ENCODE measurements at places on chromosomes 6 and 20.

GRCh38 chr6:28586962-28587745 lies 61.5 kb downstream of the GPX5 start:
- peak; percentile 16 for DNase-seq

GRCh38 chr20:63494084-63494419 lies 4.8 kb downstream of the EEF1A2 start:
- DNase-seq, result no peak

DNA sequence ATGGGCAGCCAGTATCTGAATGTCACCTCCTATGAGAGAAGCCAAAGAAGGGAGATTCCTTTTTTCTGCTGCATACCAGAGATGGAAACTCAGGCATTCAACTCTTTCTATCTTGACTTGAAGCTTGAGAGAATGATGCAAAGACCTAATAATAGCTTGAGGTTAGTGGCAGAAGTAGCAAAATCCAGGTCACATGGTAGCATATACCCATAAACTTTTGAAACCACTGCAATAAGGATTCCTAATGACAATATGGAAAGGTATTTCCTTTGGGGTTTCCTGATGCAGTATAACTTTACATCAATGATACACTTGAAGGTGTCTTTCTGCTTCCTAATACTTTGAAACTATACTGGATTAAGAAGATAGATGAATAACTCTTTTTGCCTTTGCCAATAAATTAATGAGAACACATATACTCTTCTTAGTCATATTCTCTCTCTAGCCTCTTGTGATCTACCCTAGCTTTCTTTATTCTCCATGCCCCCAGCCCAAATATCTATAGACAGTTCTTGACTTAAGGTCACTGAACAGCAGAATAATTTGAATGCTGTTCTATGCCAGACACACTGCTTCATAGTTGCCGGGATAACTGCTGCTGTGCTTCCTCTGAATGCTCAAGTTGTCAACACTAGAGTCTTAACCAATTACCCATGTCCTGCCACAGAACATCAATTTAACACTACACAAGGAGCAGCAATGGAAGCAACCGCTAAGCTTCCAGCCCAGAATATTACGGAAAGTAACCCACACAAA lies 155.5 kb upstream of the SIM1 start:
- DNase-seq, result peak; percentile 11

GRCh38 chr6:35302604-35303241 lies 5.1 kb downstream of the DEF6 start:
- peak; percentile 43 for DNase-seq

DNA sequence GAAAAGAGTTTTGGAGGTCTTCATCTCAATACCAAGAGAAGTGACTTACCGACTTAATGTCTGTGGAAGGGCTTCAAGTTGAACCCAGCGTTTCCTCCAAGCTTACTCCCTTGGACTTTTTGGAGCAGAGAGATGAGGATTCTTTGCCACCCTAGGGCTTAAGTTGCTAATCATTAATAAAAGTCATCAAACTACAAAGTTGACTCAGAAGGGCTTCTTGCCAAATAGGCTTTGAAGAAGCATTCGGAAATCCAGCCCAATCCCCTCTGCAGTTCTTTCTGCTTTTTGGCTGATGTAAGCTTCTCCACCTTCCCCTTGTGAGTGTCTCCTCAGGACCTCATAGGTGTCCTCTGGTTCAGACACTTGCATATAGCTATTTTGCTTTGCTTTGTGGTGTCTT lies at the start of gene SLC17A3:
SLC17A3 (minus strand) TSS at position 126 of the 400 bp plus-strand sequence. CDS start 5,856 bp downstream, outside the sequence.
- no peak for DNase-seq

Measured in GM03348 (cell line).